Trophoblast cell (in vitro differentiated cells and primary cell): ENCODE measurements at places on chromosomes 16 and 17.

- DNase-seq = no peak
These were observed 3.4 kb downstream of the HS3ST3B1 start for GRCh38 chr17:14304222-14304772.

DNA sequence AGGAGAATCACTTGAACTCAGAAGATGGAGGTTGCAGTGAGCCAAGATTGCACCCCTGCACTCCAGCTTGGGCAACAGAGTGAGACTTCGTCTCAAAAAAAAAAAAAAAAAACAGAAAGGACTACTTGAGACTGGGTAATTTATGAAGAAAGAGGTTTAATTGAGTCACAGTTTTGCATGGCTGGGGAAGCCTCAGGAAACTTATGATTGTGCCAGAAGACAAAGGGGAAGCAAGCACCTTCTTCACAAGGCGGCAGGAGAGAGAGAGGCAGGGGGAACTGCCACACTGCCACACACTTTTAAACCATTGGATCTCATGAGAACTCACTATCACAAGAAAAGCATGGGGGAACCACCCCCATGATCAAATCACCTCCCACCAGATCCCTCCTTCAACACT lies 9.0 kb upstream of the MILR1 start:
- DNase-seq = no peak

- no peak for DNase-seq
These were observed 1.5 kb downstream of the CPNE2 start for GRCh38 chr16:57093666-57094564.

DNA sequence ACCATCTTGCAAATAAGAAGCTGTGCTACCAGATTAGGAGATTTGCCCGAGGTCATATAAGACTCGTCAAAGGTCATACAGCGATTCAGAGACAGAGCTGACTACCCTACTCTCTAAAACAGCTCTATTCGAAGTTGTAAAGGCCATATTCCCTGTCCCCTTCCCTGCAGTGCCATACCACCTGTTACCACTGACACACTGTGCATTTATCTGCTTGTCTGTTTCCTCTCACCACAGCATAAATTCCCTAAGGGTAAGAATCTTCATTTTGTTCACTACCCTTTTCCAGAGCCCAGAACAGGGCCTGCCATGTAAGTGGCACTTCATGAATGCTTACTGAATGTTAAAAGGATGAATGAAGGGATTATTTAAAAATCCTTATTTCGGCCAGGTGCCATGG lies 3.4 kb upstream of the KSR1 start:
- DNase-seq = no peak

- DNase-seq = no peak
These were observed 706.9 kb upstream of the SOX9 start for GRCh38 chr17:71413935-71414334.

DNA sequence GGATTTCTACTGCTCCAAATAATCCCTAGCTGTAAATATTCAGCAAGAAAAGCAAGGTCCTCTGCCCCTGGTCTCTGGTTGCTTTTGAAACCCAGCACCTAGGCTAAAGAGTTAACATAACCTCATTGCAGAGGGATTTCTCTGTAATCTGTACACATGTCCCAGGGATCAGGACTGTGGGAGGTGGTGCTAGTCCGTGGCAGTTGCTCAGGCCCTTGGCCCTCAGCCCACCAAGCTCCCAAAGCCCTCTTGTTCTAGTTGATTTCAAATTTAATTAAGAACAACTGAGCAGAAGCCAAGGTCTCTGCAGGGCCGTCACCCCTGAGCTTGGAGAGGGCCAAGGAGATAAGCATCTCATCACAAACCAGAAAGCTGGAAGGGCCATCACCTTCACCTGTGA lies 181.1 kb downstream of the SOX9 start:
- no peak for DNase-seq

DNA sequence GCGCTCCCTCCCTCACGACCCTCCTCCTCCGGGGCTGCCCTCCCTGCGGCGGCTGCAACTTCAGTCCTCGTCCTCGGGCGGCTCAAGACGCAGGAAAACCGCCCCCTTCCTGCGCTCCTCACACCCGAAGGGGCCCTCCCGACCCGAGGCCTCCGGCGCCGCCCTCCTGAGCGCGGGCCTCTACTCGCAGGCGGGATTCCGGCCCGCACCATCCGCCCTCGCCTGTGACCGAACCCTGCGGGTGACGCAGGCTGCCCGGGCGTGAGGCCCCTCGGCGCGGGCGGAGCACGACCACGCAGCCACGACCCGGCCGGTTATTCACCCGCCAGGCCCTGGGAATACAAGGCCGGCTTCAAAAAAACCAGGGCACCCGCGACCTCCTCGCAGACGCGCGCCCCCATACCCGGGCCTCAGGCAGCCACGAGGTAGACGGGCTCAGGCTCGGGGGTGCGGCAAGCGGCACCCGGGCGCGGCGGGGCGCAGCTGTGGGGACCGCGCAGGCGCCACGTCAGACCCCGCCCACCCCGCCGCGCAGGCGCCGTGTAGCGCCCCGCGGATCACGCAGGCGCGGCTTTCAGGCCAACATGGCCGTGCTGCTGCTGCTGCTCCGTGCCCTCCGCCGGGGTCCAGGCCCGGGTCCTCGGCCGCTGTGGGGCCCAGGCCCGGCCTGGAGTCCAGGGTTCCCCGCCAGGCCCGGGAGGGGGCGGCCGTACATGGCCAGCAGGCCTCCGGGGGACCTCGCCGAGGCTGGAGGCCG lies at the start of gene SPG7:
Gene SPG7 (plus strand): TSS at position 570 of the 757 bp plus-strand sequence. CDS start 15 bp downstream, at position 585.
- peak; percentile 90 for DNase-seq

DNA sequence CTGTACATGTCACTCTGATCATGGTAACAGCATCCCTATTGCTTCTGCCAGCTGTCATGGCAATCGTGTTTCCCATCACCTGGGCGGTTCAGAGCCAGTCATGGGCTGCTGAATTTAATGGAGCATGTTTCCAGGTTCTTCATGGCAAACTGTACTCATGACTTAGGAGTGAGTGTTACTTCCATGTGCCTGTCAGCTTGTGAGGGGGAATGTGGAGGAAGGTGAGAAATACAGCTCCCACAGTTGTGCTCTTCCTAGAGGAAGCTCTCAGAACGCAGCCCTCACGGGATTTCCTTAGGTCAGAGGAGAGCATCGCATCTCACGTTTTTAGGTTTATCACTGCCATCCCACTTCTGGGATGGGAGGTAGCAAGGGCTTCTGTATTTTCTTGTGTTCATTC lies 28.0 kb upstream of the ARHGAP23 start:
- no peak for DNase-seq

GRCh38 chr17:55440391-55440790 lies 18.8 kb upstream of the MMD start:
- DNase-seq = no peak

DNA sequence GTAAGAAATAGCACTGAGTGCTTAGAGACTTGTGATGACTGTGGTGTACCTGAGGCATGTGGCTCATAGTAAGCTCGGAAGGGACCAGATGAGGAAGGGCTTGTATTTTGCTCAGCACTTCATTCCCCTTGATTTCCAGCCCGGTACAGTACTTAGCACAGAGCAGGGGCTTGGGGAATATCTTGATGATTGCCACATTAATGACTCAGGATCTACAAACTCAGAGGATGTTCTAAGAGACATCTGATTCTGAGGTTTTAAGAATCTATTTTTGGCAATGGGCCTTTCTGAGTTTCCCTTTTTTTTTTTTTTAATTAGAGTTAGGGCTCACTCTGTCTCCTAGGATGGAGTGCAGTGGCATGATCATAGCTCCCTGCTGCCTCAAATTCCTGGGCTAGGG lies 9.1 kb downstream of the ASPHD1 start:
- peak; percentile 3 for DNase-seq

DNA sequence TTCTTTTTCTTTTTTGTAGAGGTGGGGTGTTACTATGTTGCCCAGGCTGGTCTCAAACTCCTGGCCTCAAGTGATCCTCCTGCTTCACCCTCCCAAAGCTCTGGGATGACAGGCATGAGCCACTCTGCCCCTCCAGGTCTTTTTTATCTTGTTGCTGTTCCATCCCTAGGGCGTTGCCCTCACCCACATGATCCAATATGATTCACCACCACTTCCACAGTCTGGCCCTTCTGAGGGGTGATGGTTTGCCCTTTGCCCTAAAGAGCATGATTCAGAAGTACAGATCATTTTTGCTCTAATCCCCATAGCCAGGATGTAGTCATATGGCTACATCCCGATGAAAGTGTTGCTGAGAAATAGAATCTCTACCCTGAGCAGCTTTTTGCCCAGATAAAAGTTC lies 18.8 kb downstream of the STX4 start:
- DNase-seq = peak; percentile 91

DNA sequence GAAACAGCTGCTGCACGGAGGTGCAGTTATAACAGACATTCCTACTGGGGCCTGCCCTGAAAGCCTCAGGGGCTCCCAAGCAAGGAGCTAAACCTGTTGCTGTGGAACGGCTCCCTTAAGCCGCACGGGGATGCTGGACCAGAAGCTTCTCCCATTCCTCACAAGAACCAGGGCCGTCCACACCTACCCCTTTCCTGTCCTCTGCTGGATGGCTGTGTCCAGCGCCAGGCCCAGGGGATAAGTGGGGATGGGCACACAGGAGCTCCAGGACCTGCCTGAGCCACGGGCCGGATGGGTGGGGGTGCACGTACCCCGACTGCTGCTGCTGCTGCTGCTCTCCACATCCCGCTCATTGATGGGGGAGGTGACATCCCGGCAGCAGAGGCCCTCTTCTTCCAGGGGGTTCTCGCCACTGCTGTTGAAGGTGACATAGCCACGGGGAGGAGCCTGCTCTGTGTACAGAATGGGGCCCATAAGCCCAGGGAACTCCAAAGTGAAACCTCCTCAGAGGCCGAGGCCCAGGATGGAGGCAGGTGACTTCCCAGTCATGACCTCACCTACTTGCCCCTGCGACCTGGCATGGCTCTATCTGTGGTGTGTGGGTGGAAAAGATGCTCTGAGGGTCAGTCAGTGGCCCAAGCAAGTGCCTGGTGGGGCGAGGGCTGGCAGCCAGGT lies 8.6 kb downstream of the NUDT16L1 start:
- no peak for DNase-seq

GRCh38 chr17:57623620-57624019 lies 121.5 kb downstream of the CCDC182 start:
- no peak for DNase-seq

- DNase-seq = no peak
These were observed 4.9 kb downstream of the SPPL2C start for GRCh38 chr17:45849536-45849990.

GRCh38 chr17:68294196-68294555 lies 2.9 kb downstream of the ARSG start:
- no peak for DNase-seq

GRCh38 chr17:48048384-48049126 lies 396 bp downstream of the NFE2L1 start:
- DNase-seq = peak; percentile 66

GRCh38 chr17:11293480-11293879 lies 52.5 kb downstream of the SHISA6 start:
- DNase-seq = no peak

DNA sequence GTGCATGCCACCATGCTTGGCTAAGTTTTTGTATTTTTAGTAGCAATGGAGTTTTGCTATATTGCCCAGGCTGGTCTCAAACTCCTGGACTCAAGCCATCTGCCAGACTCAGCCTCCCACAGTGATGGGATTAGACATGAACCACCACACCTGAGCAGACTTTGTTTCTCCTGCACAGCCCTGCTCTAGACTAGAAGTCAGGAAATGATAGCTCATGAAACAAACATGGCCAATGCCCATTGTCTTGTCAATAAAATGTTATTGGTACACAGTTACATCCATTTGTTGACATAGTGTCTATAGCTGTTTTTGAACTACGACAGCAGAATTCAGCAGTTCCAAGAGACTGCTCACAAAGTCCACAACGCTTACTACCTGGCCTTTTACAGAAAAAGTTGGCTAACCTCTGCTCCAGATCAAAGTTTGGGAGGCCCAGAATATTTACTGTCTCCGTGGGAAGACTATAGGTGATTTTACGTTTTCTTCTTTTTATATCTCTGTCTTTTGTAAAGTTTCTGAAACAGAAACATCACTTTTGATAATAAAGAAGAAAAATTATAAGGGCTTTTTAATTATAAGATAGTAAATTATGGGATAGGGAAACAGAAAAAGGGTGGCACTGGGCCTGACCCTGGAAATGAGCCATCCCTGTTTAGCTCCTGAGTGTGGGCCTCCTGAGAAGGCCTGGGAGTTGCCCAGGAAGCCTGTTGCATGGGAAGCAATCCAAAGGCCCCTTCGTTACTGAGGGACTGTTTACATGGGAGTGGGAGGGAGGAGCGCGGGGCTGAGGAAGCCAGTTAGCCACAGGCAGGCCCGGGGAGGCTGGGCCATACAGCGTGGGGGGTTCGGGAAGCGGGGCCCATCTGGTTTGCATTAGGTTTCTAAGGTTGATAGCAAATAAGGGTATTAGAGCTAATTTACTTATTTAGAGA lies 201.5 kb downstream of the IRF8 start:
- DNase-seq = no peak

- DNase-seq = no peak
These were observed 69.1 kb upstream of the AXIN2 start for GRCh38 chr17:65630502-65630901.

DNA sequence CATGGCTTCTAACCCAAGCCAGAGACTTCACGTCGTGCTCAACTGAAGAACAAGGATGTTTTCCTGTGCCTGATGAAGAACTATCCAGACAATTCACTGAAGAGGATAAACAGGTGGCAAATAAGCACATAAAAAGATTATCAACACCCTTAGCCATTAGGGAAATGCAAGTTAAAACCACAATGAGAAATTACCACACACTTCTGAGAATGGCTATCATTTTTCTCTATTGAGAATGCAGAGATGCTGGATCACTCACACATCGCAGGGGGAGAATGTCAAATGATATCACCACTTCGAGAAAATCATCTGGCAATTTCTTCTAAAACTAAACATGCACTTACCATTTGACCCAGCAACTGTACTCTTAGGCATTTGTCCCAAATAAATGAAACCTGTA lies 162.8 kb downstream of the IRX3 start:
- DNase-seq = peak; percentile 51

GRCh38 chr17:27585153-27585681 lies 45.8 kb upstream of the LGALS9 start:
- DNase-seq = peak; percentile 75

GRCh38 chr16:23382279-23382678 lies 70.7 kb downstream of the COG7 start:
- no peak for DNase-seq

- no peak for DNase-seq
These were observed 18.5 kb upstream of the PITPNA start for GRCh38 chr17:1580979-1581676.

DNA sequence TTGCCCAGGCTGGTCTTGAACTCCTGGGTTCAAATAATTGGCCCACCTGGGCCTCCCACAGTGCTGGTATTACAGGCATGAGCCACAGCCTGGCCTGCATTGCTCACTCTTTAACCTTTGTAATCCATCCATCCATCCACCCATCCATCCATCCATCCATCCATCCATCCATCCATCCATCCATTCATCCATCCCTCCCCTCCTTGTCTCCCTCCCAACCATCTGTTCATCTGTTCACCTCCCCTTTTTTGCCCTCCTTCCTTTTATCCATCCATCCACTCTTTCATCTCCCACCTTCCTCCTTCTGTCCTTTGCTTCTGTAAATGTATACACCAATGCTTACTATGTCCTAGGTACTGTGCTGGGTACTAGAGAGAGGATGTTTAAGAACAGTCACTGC lies 65.5 kb downstream of the CDK5R1 start:
- DNase-seq = no peak
